ENCODE measurements at places on chromosomes 7 and 10. TPM values are rescaled to one million over a fixed set of nuclear protein-coding genes. Genes with fewer than 3 reads are reported as not detected.

DNA sequence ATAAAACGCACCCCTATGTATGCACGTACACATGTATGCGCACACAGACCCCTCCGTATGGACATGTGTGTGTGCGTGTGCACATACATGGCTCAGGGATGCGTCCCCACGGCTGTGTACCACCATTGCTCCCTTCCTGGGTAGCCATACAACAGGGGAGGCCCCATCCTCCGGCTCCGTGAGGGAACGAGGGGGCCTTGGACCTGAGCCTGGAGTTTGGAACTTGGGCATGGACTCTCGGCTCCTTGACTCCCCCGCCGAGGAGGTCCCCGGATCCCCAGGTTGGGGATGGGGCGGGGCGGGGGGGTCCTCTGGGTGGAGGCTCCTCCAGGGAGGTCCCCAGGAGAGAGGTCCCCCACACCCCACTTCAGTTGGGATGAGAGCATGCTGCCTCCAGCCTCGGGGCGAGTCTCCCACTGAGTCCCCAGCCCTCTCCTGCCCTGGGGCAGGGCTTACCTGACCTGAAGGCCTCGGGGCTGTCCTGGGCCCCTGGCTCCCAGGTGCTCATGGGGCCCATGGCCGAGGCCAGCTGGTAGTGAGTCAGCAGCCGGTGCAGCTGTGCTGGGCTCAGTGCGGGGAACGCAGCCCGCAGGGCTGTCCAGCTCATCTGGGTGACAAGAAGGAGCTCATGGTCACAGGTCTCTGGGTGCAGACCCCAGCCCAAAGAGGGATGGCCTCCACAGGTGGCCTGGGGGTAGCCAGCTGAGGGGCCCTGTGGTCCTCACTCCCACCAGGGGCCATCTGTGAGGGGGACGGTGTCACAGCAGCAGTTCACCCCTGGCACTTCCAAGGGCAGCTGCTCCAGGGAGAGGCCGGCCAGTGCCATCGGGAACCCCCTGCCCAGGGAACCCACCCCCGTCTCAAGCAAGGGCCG is 29.9 kb downstream of the AP5Z1 start:
- no peak for DNase-seq
- H3K36me3 ChIP-seq = no peaks in the 10 kb centered on the region
- H3K27ac ChIP-seq = no peak overlapping the region
- H3K4me1 ChIP-seq = no peaks in the 10 kb centered on the region
- no peaks in the 10 kb centered on the region for H3K27me3 ChIP-seq

- no peak for DNase-seq
- peaks cover 35% of the 10 kb centered on the region for H3K27me3 ChIP-seq
- H3K4me3 ChIP-seq = no peak overlapping the region
- no peak overlapping the region for H3K27ac ChIP-seq
- H3K4me1 ChIP-seq = no peaks in the 10 kb centered on the region
These were observed 75.6 kb downstream of the FOXL3 start for GRCh38 chr7:365593-365992.

DNA sequence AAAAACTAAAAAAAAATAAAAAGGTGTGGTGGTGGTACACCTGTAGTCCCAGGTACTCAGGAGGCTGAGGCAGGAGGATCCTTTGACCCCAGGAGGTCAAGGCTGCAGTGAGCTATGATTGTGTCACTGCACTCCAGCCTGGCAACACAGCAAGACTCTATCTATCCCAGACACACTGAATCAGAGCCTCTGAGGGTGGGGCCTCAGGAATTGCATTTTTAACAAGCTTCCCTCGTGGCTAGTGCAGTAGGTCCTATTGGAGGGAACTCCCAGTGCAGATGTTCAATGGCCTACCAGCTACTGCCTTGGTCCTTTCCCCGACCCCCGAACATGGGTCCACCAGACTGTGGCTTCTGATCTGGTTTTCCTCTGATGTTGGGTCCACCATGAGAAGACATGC is 14.9 kb downstream of the STRA8 start:
- H3K27me3 ChIP-seq = no peaks in the 10 kb centered on the region
- no peak overlapping the region for H3K27ac ChIP-seq
- no peak overlapping the region for H3K4me3 ChIP-seq
- H3K4me1 ChIP-seq = peaks cover under 1% of the 10 kb centered on the region

- H3K27ac ChIP-seq = no peak overlapping the region
- H3K36me3 ChIP-seq = no peaks in the 10 kb centered on the region
- DNase-seq = peak; percentile 41
- H3K27me3 ChIP-seq = no peaks in the 10 kb centered on the region
- H3K4me1 ChIP-seq = peaks cover 17% of the 10 kb centered on the region
These were observed 286.4 kb upstream of the MEOX2 start for GRCh38 chr7:15972862-15973275.

GRCh38 chr10:3422282-3422681 is 249.7 kb upstream of the PITRM1 start:
- no peak overlapping the region for H3K4me3 ChIP-seq
- H3K36me3 ChIP-seq = no peaks in the 10 kb centered on the region
- H3K4me1 ChIP-seq = peaks cover 13% of the 10 kb centered on the region

DNA sequence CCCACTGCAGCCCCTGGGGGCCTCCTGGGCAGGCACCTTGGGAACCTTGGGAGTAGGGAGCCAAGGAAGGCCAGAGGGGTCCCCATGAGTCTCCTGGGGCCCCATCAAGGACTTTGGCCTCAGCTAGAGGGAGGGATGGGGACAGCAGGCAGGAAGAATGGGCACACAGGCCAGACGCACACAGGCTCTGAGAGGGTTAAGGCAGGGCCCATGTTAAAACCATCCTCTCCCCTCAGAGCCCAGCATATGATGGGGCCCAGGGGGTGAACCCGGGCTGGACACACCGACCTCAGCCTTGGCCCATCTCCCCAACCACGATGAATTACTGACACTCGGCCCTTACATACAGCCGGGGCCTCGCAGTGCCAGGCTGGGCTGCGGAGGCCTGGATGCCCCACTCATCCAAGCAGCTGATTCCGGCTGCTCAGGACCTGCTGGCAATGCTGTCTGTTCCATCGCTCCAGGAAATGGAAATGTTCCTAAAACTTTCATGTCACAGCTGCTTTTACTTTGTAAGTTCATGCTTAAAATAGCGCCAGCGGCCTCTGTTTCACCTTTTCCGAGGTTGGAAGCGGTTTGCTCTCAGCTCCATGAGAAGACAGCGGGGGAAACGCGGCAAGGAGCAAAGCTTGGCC is 17.3 kb upstream of the INPP5A start:
- peaks cover 28% of the 10 kb centered on the region for H3K4me1 ChIP-seq
- no peaks in the 10 kb centered on the region for H3K27me3 ChIP-seq
- H3K27ac ChIP-seq = peak overlapping the region; percentile 35
- no peak overlapping the region for H3K4me3 ChIP-seq

DNA sequence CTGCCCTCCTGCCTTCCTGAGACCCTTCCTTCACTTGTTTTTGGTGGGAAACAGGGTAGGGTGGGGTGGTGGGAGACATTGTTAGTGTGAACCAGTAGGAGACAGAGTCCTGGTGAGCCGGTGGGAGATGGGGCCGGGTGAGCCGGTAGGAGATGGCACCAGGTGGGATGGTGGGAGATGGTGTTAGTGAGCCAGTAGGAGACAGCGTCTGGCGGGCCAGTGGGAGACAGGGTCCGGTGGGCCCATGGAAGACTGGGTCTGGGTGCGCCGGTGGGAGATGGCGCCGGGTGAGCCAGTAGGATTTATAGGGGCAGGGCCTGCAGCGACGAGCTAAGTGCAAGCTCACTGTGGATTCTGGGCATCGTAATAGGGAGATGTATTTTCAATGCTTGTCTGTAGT is 116.8 kb downstream of the TRRAP start:
- no peak overlapping the region for H3K27ac ChIP-seq
- H3K27me3 ChIP-seq = no peaks in the 10 kb centered on the region
- peaks cover 50% of the 10 kb centered on the region for H3K36me3 ChIP-seq

DNA sequence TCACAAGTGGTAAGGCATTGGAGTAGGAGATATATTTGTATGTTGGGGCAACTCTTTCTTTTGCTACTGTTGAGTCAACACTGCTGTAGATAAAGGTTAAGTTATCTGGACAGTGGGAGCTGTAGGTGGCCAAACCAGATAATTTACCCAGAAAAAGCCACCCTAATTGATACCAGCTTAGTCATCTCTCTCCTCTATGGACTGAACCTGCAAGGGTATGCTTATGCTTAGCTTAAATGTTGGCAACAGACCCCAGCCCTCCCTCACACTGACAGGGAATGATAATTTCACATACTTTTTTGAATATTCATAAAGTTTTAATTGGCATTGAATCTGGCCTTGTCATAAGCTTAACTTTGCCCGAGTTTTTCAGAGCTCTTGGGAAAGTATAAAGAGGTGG is 66.3 kb downstream of the CREB5 start:
- H3K27me3 ChIP-seq = no peaks in the 10 kb centered on the region
- H3K4me1 ChIP-seq = peaks cover 48% of the 10 kb centered on the region
- no peak overlapping the region for H3K4me3 ChIP-seq
- peak; percentile 6 for DNase-seq
- H3K27ac ChIP-seq = no peak overlapping the region

GRCh38 chr7:132234711-132235110 is 341.6 kb downstream of the PLXNA4 start:
- no peaks in the 10 kb centered on the region for H3K36me3 ChIP-seq
- H3K27ac ChIP-seq = no peak overlapping the region

GRCh38 chr10:79166312-79166721 is 97.6 kb downstream of the ZMIZ1 start:
- peaks cover 14% of the 10 kb centered on the region for H3K4me1 ChIP-seq
- H3K4me3 ChIP-seq = no peak overlapping the region
- H3K27me3 ChIP-seq = no peaks in the 10 kb centered on the region
- no peak for DNase-seq

DNA sequence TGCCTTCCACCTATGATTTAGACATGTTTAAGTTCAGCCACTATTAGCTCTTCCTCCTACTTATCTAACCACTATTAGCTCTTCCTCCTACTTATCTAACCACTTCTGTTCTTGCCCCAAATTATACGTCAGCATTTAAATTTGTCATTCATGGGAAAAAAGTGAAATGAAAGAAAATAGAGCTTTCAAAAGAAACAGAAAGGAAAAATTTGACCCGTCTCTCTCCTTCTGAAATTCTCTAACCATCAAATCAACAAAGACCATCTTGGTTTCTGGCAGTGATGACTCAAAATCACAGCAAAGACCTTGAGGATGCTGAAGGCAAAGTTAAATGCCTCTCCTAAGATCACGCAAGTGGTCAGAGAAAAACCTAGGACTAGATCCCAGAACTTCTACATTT is 2.6 kb downstream of the LIPA start:
- H3K36me3 ChIP-seq = peaks cover 4% of the 10 kb centered on the region
- peak overlapping the region; percentile 11 for H3K4me3 ChIP-seq
- H3K4me1 ChIP-seq = peaks cover 8% of the 10 kb centered on the region

Gene CYP3A7
- not detected for total RNA-seq

Gene COL1A2
- total RNA-seq = 10,930 TPM

Gene TEX36
- total RNA-seq = not detected

Gene PNLIPRP1
- not detected for total RNA-seq
